ENCODE measurements at places on chromosomes 7 and 10.

- DNase-seq, result no peak
These were observed 13.3 kb upstream of the AGK start for GRCh38 chr7:141537906-141538305.

DNA sequence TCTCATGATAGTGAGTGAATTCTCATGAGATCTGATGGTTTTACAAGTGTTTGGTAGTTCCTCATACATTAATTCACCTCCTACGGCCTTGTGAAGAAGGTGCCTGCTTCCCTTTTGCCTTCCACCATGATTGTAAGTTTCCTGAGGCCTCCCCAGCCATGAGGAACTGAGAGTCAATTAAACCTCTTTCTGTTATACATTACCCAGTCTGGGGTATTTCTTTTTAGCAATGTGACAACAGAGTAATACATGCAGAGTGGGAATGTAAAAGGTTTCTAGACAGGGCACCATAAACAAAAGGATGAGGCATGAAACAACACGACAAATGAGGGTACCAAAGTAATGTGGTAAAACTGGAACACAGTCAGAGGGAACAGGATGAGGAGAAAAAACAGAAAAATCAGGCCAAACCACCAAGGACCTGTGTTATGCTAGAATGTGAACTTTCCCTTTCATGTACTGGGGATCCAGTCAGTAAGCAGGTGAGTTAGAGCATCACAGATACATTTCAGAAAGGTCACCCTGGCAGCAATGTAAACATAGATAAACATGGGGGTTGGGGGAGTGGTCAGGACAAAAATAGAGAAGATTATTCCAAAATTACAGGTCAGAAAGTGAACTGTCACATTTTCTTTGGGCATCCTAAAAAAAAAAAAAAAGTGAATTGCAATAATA lies 31.9 kb downstream of the ANKRD26 start:
- DNase-seq, result no peak

- no peak for DNase-seq
These were observed 11.4 kb downstream of the NPVF start for GRCh38 chr7:25216837-25217236.

DNA sequence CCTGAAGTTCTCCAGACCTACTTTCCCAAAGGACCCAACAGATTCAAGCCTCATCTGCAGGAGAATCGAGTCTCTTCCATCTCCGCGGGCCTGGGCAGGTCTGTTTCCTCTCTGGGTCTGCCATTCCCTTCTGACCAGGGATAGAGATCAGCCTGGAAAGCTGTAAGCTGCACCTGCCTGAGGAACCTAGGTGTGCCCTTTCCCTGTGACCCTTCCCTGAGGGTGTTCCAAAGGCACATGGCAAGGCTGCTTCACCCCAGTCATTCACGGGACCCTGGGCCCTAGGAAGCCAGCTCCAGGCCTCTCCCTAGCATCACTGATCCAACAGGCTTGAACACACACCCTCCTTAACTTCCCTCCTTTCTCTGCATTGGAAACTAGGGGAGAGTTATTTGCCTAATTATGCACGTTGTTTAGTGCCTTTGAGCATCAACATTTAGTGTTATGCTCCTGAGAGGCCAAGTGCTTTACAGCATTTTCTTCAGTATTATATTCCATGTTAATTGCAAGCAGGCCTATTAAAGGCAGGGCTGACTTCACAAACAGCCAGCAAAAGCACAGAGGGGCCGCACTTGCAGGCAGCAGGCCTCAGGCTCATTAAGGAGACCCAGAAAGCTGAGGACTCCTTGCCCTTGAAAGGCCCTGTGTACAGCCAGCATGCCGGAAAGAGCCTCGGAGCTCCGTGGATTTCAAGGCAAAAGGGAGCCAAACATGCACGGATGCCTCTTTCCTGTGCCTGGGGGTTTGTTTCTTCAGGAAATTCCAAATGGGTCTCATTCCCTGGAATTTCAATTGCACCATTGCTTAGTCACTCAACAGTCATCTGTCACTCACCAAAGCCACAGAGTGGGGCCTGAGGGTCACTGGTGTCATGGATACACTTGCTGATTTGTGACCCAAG lies 91.0 kb upstream of the FAM20C start:
- no peak for DNase-seq

DNA sequence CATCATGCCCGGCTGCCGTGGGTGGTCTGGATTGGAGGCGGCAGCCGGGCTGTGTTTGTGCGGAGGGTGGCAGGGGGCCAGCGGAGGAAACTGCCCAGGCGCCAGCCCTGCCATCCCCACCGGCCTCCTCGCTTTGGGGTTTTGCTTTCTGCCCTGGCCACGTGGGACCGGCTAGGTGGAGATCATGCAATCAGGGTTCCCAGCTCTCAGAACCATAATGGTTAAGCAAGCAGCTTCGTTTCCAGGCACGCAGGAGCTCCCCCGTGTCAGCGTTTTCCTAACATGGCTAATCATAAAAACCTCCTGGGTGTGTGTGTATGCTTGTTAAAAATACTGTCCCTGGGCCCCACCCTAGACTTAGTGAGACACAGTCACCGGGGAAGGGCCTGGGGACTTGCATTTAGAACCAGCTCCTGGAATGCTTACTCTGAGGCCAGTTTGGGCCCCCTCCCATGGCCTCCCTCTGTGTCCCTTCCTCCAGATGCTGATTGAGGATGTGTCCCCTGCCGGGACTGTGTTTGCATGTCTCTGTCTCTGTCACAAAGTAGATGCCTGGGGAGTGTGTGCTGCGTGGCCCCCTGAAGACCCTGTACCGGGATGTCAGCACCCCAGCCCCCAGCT lies 119.3 kb downstream of the CUX1 start:
- DNase-seq, result no peak

DNA sequence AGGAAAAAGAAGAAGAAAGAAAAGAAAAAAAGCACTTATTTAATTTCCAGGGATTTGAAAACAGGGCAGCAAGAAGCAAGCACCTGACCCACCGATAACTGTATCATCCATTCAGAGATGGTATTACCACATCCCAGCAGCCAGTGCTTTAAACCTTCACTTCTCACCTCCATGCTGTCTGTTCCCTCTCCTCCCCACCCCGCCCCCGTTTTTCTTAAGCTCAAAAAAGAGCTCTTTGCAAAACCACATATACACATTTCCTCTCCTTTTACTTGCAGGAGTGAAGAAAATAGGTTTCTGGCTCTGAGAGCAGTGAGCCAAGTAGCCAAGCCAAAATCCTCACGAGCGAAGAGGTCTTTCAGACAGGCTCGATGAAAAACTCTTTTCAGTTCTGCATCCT lies 2.2 kb downstream of the STOX1 start:
- no peak for DNase-seq

DNA sequence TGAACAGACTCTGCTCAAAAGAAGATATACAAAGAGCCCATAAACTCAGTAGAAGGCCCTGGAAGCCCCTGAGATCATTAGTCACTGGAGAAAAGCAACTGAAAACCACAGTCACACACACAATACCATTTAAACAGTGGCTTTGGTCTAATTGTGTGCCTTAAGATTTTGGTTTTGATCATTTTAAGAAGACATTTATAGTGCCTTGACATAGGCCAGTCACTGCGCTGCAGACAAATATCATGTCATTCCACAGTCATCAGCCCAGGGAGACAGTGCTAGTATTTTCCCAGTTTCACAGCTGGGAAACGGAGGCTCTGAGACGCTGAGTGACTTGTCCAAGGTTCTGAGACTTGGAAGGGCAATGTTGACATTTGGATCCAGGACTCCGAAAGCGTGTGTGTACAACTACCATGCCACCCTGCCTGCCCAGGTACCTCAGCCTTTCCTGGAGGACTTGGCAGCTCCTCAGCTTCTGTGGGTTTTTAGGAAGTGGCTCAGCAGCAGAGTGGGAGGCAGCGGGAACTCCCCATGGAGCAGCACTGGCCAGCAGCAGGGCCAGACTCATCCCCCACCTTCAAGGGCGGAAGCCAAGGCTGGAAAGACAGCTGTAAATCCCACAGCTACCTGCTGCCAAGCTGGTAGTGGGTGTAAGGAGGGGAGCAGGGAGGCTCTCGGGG lies 173.9 kb downstream of the WDR11 start:
- no peak for DNase-seq

GRCh38 chr7:151847681-151848081 lies 29.2 kb downstream of the PRKAG2 start:
- DNase-seq, result no peak

DNA sequence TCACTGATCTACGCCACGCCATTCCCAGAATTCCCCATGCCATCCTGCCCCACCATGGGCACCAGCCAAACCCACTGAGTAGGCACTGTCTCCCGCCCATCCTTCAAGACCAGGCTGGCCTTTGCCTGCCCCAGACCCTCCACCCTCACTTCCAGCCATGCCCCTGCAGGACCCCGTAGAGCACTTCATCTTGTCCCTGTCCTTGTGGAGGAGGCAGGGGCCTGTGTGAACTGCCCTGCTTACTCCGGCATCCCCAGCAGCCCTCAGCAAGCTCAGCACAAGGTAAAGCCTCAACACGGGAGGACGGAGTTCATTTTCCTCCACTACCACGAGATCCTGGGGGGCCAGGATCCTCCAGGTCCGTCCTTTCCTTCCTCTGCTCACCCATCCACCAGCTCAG lies 577.7 kb downstream of the PTPRN2 start:
- DNase-seq, result no peak

GRCh38 chr7:93530701-93531100 lies 43.8 kb downstream of the CALCR start:
- no peak for DNase-seq

- DNase-seq, result no peak
These were observed 72.1 kb downstream of the PRSS58 start for GRCh38 chr7:142185801-142186200.

GRCh38 chr10:91974960-91975359 lies 51.4 kb downstream of the BTAF1 start:
- no peak for DNase-seq

DNA sequence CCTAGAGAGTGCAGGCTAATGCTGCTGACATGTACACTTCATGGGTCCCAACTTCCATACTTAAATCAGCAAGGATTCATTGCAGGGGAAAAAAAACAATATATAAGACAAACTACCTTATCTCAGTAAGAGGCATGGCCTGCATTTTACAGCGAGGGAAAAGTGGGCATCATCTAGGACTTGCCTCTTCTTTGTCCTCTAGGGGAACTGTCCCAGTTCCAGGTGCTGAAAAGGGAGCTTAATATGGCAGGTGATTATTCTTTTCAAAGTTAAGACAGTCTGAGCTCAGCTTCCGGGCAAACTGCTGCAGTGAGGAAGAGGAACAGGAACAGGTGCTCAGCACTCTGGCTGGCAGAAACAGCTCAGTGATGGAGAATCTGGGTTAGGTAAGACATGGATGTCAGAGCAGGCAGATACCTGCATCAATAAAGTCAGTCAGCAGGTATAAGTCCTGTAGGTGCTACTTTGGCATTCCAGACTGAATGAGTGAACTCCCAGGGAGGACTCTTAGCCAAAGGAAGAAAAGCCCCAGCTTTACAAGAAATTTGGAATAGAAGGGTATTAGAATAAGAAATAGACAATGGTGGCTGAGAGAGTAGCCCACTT lies 147.2 kb downstream of the TMEM178B start:
- DNase-seq, result no peak

DNA sequence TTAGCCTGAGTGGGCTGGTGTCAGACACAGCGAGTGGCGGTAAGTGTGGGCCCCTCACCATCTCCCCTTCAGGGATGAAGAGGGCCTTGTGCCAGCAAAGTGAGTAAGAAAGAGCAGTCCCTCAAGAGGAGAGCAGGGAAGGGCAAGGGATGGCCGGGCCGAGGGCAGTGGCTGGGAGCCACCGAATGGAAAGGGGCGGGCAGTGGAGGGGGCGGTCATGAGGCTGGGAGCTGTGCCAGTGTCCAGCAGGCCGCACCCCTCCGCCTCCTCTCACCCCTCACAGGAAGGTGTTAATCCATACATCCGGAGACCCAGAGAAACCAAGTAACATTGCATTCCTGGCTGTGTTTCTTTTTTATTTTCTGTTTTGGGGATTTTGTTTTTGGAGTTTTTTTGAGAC lies 28.6 kb upstream of the RASGEF1A start:
- no peak for DNase-seq

DNA sequence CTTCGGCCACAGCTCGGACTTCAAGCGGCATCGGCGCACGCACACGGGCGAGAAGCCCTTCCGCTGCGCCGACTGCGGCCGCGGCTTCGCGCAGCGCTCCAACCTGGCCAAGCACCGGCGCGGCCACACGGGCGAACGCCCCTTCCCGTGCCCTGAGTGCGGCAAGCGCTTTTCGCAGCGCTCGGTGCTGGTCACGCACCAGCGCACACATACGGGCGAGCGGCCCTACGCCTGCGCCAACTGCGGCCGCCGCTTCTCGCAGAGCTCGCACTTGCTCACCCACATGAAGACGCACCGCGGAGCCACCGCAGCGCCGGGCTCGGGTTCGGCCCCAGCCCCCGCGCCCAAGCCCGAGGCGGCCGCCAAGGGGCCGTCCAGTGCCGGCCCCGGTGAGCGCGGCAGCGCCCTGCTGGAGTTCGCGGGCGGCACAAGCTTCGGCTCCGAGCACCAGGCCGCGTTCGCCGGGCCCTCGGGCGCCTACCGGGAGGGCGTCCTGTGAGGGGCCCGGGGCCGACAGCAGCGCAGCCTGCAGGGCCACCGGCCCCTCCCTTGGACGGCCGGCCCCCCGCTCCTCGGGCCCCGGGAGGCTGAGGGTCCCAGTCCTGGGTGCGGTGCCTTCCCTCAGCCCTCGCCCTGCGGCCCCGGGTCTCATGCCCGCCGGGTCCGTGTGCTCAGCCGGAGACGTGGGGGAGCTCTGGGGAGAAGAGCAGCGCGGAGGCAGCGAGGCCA lies 17.2 kb downstream of the ZNF316 start:
- DNase-seq, result no peak

DNA sequence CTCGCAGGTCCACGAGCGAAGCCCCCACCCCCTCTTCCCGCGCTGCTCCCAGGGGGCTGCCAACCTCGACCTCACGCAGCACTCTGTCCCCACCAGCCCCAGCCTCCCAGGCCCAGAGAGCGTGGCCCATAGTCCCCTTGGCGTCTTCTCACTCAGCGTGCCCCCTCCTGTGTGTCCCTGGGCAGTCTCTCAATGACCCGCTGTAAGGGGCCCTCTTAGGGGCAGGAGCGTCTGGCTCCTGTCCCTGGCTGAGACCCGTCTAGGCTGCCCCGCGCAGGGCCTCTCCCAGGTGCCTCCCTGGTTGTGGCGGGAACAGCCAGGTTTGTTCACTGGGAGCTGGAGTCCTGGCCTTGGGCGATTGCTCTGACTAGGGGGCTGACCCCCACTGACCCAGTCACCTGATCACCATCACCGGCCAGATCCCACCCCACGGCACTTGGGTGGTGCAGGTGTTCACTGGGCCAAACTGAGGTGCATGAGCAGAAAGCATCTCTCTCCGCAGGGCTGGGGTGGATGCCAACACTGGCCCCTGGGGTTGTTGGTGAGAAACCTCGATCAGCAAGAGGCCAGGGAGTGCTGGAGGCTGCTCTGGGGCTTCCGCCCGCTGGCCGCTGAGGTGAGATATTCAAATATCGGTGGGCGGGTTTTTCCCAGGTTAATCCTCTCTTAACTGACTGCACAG lies 12.6 kb upstream of the WDFY4 start:
- DNase-seq, result no peak

- DNase-seq, result no peak
These were observed 252.9 kb upstream of the SORCS1 start for GRCh38 chr10:107417446-107417845.

GRCh38 chr7:23476286-23477156 lies 6.2 kb upstream of the IGF2BP3 start:
- no peak for DNase-seq

- DNase-seq, result no peak
These were observed 27.6 kb upstream of the SFMBT2 start for GRCh38 chr10:7438196-7438986.
